ENCODE measurements at places on chromosomes 7 and 10. TPM values are rescaled to one million over a fixed set of nuclear protein-coding genes. Genes with fewer than 3 reads are reported as not detected.

Gene ADARB2
- not detected for total RNA-seq

Gene EPHA1
- total RNA-seq, result 0.14 TPM

Gene ERVW-1
- not detected for total RNA-seq

Gene PTF1A
- not detected for total RNA-seq

Gene TAX1BP1
- total RNA-seq, result 100.0 TPM

Gene FBXL13
- total RNA-seq, result 2.3 TPM

Gene SCART1
- total RNA-seq, result 1.9 TPM

Gene FMC1
- 16.6 TPM for total RNA-seq

Gene ZCWPW1
- 1.6 TPM for total RNA-seq

Gene PAPSS2
- 147 TPM for total RNA-seq

Gene NPSR1
- not detected for total RNA-seq

Gene PTN
- 27.8 TPM for total RNA-seq

Gene GRID2IP
- total RNA-seq, result not detected

Gene HMX3
- not detected for total RNA-seq

Gene DKK1
- 165 TPM for total RNA-seq

Gene BUB3
- 112 TPM for total RNA-seq

Gene CFAP58
- total RNA-seq, result 1.3 TPM

Gene NME8
- not detected for total RNA-seq

Data from smooth muscle cell of bladder (primary cell).